ENCODE measurements at places on chromosomes 7 and 10.

DNA sequence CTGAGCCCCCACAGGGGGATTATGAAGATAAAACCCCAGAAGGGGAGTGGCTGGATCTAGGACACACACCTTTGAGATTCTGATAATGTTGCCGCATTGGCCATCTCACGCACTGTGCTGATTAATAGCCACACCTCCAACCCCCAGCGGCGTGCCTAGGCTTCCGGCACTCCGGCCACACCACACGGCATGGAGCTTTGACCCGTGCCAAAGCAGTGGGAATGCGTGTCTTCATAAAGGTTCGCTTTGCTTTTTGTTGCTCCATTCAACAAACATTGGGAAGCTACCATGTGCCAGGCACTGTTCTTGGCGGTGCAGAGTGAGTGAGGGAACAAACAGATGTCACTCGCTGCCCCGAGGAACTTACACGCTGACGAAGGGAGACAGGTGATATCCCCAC, 117.6 kb downstream of the TCERG1L start:
- no peak for DNase-seq

GRCh38 chr10:32961895-32962369, 3.9 kb upstream of the ITGB1 start:
- no peak for DNase-seq

- DNase-seq: no peak
These were observed 186.8 kb upstream of the AUTS2 start for GRCh38 chr7:69411466-69411865.

DNA sequence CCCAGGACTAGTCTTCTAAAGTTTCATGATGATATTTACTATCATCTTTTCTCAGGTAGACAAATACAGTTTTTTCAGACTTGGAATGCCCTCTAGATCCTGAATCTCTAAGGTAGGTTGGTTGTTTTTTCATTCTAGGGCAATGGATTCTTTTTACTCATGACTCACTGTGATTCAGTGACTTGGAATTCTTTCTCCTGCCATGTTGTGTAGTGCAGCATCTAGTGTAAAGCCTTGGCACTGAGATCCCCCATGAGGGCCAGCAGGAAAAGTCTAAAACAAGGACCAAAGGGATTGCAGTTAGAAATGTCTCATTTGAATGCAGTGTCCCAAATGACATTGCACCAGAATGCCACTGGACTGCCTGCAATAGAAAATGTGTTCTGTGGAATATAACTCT, 430.4 kb downstream of the NEBL start:
- no peak for DNase-seq

DNA sequence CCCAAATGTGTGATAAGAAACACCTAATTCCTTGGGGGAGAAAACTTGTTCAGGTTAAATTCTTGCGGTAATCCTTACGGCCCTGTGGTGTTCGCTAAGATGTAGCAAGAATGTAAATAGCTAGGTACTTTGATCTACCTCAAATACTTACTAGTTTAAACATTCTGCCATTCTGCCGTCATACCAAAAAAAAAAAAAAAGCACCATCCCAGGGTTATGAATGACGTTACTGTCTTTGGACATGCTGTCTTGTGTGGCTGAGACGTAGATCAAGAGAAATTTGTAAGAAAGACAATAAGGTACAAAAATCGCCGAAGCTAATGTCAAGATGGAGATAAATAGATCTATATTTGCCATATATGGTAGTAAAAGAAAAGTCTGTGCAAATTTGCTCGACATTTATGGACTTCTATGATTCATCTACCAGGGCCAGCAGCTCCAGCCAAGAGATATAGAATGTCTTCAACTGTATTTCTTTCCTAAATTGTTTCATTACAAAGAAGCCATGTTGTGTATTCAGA, 195.6 kb downstream of the CUX1 start:
- DNase-seq: no peak

GRCh38 chr7:156993021-156993924, 17.2 kb downstream of the MNX1 start:
- no peak for DNase-seq

GRCh38 chr10:62046522-62047227, 145.2 kb downstream of the ARID5B start:
- DNase-seq: no peak

DNA sequence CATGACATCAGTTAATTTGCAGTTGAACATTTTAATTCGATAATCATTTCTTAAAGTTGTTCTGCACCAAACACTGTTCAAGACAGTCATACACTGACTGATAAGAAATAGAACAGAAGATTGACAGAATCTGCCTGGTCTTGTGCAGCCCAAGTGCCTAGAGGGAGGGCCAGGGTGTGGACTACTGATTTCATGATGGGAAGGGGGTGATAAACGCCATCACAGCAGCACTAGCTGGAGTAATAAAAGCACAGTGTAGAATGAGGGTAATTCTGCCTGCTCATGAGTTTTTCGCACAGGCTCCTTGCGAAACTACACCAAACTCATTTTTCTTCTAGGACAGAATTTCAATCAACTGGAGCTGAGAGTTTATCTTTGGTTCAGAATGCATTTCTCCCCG, 270.1 kb downstream of the ARL4A start:
- DNase-seq: no peak

- DNase-seq: no peak
These were observed 210.1 kb downstream of the JCAD start for GRCh38 chr10:29849126-29849833.

GRCh38 chr7:5630670-5631069, 150.8 kb downstream of the RNF216 start:
- no peak for DNase-seq

DNA sequence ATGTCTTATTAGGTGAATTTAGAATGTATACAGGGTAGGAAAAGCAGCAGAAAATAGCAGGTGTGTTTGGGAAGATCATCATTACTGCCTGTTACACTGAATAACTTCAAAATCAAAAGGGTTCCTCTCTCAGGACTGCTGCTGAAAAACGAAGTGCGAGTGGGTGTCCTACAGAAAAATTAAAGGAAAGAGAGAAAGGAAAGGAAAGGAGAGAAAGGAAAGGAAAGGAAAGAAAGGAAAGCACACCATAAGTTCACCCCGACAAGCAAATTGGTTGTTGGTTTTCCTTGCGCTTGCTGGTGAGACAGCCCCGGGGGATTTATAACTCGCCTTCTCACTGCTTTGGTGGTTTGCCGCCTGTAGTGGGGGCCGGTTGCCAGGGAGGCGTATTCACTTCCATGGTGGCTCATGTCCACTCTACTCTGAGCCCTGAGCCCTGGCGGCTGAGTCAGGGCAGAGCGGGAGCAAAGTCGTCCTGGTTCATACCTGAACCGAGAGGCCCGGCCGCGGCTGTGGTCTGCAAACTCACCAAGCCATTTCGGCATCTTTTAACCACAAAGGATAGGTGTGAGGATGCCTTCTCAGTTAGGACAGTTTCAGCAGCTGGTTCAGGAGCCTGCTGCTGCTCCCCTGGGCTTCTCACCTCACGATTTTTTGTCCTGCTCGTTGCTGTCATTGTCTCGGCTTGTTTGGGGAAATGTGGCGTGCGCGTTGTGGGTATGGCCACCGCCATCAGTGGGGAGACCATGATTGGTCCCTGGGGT, 26.1 kb downstream of the INPP5A start:
- no peak for DNase-seq

DNA sequence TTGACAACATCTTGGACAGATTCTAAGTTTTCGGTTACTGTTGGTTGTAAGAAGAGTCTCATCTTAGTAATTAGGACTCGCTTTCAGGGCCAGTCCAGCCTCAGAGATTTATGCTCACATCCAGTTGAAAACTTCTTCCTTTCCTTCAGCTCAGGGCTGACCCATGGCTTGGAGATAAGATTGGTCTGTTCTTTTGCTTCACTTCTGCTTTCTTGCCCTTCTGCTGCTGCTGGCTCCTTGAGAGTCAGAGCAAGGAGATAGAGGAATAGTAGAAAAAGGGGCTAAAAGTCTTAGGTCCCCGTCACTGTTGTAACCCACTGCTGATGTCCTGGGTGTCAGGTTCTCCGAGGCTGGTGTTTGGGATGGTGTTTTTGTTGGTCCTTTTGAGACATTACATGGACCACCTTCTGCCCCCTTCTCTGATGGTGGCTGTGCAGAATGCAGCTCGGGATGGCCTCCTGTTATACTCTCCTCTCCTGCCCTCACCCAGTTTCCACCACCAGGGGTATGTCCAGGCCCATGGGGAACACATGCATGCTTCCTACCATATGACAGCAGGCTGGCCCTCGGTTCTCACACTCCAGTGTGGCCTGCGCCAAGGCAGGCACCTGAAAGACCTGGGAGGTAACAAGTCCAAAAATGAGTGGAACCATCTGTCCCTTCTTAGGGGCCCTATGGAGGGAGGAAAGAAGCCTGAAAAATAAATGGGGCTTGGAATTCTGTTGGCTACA, 67.8 kb upstream of the PCBD1 start:
- no peak for DNase-seq

- no peak for DNase-seq
These were observed 7.9 kb upstream of the IDI2 start for GRCh38 chr10:1033601-1034000.

GRCh38 chr7:138226001-138226476, 149.8 kb downstream of the AKR1D1 start:
- DNase-seq: no peak

- no peak for DNase-seq
These were observed 33.9 kb downstream of the CASP7 start for GRCh38 chr10:113713640-113713982.

DNA sequence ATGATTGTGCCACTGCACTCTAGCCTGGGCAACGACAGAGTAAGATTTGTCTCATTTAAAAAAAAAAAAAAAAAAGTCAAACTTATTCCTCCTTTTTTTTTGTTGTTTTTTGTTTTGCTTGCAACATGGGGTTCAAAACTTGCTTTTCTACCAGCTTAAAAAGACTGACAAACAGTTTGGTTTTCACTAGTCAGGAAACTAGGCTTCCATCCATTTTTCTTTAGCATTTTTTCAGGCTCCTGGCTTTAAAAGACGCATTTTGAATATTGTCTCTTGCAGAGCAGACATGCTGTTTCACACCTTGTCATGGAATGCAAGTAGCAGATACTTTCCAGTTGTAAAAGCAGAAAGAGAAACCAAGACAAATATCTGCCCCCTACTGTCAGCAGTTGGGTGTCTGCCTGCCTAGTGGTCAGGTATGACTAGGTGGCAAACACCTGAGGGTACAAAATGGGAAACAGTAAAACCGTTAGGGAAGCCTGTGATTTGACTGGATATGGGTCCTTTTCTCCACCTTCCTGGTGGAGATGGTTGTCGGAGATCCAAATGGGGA, 139.9 kb downstream of the CCDC71L start:
- no peak for DNase-seq

- DNase-seq: no peak
These were observed 126.3 kb downstream of the CFTR start for GRCh38 chr7:117606132-117606531.

GRCh38 chr10:70889291-70889690, 926 bp upstream of the PCBD1 start:
- DNase-seq: no peak

GRCh38 chr7:105352901-105353668, 35.6 kb downstream of the SRPK2 start:
- no peak for DNase-seq

GRCh38 chr7:155870334-155871180, 58.3 kb upstream of the SHH start:
- no peak for DNase-seq

GRCh38 chr10:78714225-78714624, 354.5 kb upstream of the ZMIZ1 start:
- no peak for DNase-seq

GRCh38 chr10:71587941-71588573, 131.5 kb downstream of the C10orf105 start:
- no peak for DNase-seq

- no peak for DNase-seq
These were observed 12.1 kb upstream of the BHLHA15 start for GRCh38 chr7:98199131-98199530.

DNA sequence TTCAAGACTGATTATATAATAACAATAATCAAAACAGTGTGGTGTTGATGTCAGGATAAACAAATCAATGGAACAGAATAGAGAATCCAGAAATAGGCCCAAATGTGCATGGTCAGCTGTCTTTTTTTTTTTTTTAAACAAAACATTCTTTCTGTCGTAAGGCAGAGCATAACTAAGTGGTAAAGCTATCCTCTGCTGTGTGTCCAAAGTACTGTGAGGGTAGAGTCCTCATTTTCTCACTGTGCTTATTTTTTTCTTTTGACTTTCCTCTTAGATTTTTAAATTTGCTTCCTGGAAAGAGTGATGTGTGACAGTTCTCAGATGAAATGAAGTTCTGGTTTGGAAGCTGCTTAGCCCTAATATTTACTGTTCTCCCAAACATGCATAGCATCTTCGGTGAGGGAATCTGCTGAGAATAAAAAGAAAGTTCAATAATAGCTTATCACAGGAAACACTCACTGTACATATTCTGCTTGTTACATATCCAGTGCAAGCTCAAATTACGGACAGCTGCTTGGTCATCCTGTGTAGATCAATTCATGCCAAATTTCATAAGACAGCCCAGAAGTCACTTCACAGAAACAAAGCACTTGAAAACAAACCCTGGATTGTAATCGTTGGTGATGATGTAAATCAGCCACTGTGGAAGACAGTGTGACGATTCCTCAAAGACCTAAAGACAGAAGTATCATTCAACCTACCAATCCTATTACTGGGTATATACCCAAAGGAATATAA, 423.9 kb downstream of the NEBL start:
- DNase-seq: no peak

- no peak for DNase-seq
These were observed 42.7 kb downstream of the LAMB1 start for GRCh38 chr7:107960272-107960671.

GRCh38 chr10:48941427-48942075, 1.9 kb upstream of the LRRC18 start:
- no peak for DNase-seq

- DNase-seq: no peak
These were observed 15.8 kb downstream of the MACC1 start for GRCh38 chr7:20201380-20201779.

GRCh38 chr10:29430101-29430500, 141.2 kb downstream of the LYZL1 start:
- DNase-seq: no peak

DNA sequence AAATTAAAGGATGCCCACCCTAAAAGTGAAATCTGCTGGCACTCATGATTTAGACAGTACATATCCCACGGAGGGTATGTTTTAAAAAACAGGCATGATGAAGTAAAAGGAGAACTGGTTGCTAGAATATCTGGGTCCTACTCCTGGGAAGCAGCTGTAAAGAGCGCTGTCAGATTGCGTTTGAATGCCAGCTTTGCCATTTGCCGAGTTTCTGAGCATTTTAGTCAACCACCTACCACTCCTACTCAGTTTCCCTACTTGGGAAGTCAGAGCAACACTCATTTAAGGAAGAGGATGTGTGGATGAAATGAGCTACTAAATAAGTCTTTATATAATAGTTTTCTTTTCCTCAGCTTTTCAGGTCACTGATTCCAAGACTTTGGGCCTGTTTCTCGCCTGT, 1.1 kb upstream of the UMAD1 start:
- DNase-seq: no peak

GRCh38 chr10:17648243-17649035, 4.5 kb downstream of the STAM start:
- no peak for DNase-seq

- no peak for DNase-seq
These were observed 254.9 kb downstream of the PLXNA4 start for GRCh38 chr7:132321387-132321786.

GRCh38 chr7:159136846-159137245, 7.8 kb downstream of the VIPR2 start:
- DNase-seq: no peak

GRCh38 chr10:102400598-102401341, 5.3 kb downstream of the NFKB2 start:
- no peak for DNase-seq

Data from stimulated activated CD4-positive, alpha-beta T cell treated with anti-CD3 and anti-CD28 coated beads, Interleukin-15, amount 100 ng/mL, for 1 hour (primary cell).